ENCODE measurements at places on chromosomes 2 and 18.

GRCh38 chr2:41965909-41966295 lies 81.9 kb upstream of the PKDCC start:
- DNase-seq = no peak

DNA sequence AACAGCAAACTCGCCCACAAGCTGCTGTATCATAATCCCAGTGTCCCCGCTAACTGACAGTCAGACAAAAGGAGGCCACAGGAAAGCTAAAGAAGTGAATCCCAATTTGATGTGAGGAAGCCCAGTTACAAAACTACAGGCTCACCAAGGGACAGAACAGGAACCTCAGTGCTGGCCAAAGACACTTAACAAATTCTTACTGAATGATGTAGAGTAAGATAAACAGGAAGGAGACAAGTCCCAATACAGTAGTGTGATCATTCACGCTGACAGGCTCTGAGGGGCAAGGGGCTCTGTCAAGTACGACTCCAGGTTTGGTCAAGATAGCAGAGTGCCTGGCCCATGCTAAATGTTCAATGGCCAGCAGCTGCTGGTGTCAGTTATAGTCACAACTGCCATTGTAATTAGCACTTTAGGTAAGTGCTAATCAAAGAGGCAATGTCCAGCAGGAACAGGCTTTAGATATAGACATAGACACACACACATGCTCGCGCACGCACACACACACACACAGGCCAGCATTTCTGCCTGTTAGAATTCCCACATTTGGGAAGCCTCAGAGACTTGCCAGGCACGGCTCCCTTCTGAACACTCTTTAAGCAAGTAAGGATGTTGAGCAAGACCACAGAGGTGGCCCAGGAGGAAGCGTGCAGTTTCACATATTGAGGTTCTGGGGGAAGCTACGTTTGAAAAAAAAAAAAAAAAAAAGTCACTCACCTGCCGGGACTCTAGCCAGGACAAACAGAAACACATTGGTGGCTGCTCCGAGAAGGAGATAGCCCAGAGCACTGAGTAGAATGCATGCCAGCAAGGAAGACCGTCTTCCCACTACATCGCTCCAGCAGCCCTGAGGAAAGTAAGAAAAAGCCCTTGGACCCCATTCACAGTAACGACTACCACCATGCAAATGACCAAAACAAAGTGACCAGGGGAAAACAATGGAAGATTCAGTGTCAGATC lies 35.4 kb upstream of the TMEM182 start:
- no peak for DNase-seq

GRCh38 chr2:61993422-61994024 lies 88.0 kb downstream of the COMMD1 start:
- no peak for DNase-seq

DNA sequence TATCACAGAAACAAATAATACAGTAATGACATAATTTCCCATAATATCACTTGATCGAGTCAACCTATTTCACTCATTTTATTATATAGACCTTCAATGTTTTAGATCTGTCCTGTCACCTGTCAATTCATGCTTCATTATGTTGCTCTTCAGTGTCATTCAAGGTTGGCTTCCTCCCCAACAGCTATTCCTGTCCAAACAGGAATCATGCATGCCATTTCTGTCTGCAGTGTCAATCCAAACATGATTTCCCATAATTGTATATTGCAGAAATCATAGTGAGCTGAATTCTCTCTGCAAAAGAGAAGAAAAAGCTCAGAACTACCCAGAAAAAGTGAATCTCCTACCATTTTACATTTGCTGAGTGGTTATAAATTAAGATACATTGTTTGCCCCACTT lies 628.6 kb downstream of the NR4A2 start:
- no peak for DNase-seq

DNA sequence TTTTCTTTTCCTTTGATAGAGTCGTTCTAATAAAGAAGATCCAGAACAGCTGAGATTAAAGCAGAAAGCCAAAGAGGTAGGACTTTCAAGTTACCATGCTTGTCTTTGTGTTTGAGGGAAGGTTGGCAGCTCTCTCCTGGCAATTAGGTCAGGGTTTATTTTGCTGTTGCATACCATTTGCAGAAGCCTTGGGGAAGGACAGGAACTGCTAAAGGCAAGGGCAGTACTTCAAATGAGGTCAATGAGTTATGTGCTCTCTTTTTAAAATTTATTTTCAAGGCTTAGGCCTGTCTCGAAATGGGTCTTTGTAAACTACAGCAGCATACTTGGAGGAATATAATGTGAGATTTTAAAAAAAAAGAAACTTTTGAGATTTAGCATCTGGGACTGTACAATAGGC lies 108.9 kb downstream of the TAF4B start:
- no peak for DNase-seq

DNA sequence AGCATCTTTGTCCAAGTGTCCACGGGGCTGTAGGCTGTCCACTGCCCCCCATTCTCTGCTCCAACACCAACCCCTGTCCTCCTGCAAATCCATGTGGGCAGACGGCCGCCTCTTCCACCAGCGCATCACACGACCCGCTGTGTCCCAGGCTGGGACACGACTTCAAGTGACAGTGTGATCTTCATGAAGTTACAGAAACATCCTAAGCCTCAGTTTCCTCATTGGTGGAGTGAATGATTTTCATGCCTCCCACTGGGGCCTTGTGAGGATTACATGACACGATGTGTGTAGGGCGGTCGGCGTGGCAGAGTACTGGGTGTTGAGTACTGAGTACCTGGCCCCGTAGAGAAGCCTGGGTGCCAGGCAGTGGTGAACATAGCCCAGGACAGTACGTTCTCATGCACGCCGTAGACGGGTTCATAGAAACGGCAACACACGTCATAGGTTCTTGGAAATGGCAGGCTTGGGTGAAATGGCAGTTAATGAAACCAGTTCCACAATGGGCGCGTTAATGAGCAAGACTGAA lies 9.3 kb upstream of the ALLC start:
- no peak for DNase-seq

DNA sequence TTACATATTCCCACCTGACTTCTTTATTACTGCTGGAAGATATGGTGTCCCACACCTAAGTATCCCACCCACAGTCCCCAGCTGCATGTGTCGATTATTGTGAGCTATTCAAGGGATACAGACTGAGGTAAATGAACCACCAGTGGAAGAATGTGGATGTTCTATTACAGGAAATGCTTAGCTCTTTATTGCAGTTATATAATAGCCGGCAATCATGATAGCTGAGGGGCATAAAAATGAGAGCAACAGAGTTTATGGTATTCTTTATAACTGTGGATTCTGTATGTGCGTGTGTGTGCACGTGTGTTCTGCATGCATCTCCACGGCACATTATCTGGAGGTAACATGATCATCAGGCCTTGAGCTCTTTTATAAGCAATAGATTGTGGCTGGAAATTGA lies 198.9 kb downstream of the NEDD4L start:
- DNase-seq = no peak

GRCh38 chr2:110869472-110870446 lies 137.4 kb downstream of the ACOXL start:
- no peak for DNase-seq

DNA sequence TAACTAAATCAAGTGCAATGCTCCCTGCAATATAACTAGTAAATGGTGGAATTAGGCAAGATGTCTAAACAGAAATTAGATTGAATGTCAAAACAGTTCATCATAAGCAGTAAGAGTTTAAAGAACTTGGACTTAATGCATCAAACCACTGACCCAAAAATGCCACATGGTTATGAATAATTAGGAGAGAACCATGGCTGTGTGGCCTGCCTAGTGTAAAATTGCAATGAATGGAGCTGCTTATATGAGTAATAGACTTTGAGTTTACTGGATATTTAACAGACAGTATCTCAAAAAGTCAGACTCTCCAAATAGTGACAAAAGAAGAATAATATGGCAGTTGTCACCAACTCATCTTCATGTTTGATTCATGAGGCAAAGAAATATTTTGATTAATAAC lies 101.6 kb upstream of the COL5A2 start:
- no peak for DNase-seq
